HAP-1 (cell line): ENCODE measurements at places on chromosomes 2 and 18.

GRCh38 chr18:47981830-47982229 is 51.4 kb upstream of the SMAD2 start:
- no peak for DNase-seq

DNA sequence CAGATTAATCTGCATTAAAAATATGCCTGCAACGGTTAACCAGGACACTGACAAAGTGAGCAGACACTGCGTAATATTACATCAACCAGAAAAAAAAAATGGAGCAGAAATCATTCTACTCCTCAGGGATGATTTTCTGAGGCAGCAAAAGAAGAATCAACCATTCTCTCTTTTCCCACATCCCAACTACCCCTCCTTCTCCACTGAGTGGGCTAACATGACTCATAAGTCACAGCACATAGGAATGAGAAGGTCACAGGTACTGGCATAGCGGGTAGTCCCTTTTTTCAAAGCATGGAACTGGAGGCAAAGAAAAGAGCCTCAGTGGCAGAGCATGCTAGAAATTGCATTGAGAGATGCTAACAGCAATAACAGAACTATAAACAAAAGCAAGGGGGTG is 54.3 kb upstream of the TSPYL6 start:
- no peak for DNase-seq

DNA sequence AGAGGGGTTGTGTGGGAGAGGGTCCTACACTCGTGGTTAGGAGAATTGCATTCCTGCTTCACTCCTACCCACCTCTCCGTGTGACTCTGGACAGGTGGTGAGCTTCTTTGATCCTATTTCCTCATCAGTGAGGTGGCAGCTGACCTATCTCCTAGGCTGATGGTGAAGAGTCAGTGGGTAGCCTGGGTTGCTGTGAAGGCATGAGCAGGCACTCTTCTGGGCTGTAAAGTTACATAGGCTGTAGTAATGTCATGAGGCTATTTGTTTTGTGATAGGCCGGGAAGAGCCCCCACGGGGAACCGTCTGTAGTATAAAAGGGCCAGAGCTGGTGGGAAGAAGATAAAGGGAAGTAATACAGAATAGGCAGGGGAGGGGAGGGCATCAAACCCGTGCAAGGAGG is 83.8 kb downstream of the TMEM247 start:
- DNase-seq = no peak

DNA sequence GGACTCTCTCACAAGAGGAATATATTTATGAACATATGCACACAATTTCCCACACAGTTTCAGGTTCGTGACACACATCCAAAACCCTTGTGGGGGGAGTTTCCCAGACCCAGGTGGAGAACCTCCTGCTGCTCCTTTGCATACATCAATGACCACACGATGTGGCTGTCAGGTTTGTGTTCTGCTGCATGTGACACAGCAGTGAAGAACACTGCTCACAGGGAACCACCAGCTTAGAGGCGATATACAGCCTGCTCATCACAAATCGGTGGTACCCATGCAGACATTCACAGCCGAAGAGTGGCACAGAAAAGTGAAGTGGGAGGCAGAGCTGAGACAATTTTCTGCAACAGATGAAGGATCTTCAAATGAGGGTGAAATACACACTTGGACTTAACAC is 175.6 kb upstream of the ZFP36L2 start:
- no peak for DNase-seq

DNA sequence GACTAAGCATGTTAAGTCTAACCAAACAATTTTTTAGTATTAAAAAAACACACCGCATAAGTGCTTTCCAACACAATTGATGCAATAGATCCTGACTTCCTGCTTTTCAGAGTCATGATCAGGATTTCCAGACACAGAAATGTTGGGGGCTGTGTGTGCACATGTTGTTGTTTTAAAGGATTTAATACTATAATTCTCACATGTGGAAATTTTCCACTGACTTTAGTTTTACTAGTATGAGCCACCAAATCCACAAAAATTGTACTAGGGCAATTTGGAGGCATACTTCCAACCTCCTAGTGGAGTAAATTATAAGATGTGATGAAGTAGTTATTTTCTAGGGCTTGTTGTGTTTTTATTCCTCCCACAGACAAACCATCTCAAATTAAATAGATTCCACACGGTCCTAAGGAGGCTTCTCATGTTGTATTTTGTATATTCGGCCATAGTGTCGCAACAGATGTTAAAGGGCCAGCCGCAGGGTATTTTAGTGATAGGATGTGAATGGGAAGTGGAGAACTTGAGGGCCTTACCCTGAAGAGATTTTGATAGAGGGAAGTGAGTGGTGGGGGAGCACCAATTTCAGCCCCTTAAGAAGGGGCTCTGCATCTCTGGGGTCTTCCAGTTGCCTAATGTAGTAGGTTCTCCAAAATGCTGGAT is 108.9 kb upstream of the KLF7 start:
- no peak for DNase-seq

DNA sequence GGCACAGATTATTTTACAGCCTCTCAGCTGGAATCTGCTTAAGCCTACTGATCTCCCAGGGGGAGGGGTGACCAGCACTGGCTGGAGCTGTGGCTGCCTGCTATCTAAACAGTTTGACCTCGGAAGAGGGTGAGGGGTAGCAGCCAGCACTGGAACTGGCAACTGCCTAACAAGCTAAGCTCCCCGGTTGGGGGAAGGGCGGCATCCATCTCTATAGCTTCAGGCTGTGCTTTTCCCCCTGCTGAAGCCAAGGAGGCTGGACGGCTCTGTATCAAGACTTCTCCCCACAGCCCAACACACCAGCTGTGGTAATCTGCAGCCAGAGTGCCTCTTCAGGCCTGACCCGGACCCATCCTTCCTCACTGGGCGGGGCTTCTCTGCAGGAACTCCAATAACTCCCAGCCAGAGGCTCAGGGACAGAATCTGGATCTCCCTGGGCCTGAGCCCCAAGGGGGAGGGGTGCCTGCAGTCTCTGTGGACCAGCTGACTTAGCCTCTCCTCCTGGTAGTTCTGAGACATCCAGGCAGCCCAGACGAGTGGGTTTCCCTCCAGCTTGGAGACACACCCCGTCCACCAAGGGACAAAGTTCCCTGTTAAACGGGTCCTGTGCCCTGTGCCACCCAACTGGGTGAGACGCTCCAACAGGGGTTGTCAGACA is 560.2 kb downstream of the LRP1B start:
- peak; percentile 7 for DNase-seq

- DNase-seq = no peak
Observed at GRCh38 chr2:234029150-234029733, 21.3 kb upstream of the SPP2 start.

DNA sequence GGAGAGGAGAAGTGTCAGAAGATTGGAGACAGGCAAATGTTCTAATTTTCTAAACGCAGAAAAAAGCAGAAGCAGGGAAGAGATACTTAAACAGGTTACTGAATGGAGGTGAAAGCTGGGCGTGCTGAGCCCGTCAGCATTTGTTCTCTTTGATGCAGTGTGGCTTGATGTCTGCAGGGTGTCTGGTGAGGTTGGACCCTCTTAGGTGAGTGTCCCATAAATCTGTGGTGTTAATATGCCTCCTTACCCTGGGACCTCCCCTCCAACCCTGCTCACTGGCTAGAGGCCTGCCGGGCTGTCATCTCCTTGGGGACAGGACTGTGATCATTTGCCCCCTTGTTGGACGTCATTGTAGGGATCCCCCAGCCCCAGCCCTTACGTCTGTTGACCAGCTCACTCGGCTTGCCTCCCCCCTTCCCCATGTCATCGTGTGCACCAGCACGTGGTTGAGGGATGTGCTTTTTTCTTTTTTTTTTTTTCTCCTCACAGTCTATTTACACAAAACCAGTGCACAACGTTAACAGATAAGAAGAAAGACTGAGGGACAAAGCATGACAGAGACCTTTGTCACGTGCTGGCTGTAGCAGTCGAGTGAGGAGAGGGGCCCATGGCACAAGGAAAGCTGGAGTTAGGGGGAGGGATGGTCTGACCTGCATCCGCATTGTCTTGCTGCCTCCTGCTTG is 56.4 kb downstream of the NCK2 start:
- DNase-seq = no peak

DNA sequence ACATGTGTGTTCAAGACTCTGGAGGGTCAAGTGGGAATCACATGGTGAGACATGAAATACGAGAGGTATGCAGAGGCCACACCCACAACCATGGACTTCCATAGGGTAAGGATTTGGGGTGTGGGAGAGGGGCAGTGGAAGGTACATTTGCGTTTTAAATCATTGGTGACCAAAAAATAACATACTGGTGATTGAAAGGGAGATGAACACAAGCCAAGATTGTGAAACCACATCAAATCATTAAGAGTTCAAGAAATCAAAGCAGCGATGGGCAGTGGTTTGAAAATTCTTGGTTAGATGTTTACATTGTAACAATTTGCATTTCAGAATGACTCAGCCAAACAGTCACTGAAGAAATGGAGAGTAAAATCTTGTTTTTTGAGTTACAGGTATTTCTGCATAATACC is 1.9 kb upstream of the CABYR start:
- DNase-seq = no peak

DNA sequence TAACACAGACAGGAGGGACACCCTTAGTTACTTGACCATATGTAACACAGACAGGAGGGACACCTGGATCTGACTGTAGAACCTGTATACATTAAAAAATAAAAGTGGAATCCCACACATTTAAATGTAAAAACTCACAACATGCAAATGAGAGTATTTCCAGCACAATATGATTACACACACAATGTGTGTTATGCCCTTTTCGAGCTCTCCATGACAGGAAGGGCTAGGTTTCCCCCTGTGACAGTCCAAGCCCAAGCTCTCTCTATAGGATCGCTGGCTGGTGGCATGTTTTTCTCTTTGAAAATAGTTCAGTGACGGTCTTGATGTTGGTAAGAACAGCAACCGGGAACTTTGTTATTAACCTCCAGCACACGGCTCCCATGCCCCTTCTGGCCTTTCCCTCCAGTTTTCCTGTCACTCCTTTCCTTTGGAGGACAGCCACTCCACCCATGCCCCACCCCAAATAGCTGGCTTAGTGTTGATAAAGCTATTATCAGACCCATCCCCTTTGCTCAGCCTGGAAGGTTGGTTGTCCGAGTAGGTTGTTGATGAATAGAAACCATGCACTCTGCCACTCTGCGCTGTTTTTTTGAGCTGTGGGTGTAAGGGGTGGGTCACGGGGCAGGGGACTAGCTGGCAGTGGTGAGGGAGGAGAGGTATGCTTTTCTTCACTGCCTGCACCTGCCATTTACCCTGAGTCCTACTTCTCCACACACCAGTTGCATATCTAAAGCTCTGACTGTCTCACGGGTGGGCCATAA is 2.7 kb downstream of the RASGRP3 start:
- DNase-seq = no peak

- peak; percentile 78 for DNase-seq
Observed at GRCh38 chr2:70029814-70030409, 57.4 kb upstream of the PCBP1 start.

DNA sequence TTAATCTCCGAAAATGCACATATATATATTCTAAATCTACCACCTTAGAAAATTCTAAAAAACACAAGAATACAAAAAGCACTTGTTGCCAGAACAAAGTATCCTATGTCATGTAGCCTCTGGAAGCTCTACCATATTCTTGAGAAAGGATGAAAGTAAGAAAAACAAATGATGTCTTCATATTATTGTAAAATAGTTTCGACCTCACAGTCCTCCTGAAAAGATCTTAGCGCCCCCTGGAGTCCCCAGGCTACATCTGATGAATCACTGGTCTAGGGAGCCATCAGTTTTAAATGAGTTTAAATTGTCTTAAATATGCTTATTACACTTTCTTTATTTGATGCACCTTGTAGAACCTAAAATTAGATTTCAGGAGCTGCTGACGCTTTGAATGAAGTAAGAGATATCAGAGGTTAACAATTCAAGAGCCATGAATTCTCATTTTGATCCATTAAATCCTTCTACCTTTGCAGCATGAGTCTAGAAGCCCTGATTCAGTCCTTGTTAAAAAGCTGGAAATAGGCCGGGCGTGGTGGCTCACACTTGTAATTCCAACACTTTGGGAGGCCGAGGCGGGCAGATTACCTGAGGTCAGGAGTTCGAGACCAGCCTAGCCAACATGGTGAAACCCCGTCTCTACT is 138.8 kb downstream of the MCFD2 start:
- DNase-seq = peak; percentile 47

GRCh38 chr2:101115664-101116063 is 35.5 kb downstream of the TBC1D8 start:
- no peak for DNase-seq

GRCh38 chr2:21779786-21780185 is 656.0 kb downstream of the TDRD15 start:
- no peak for DNase-seq

DNA sequence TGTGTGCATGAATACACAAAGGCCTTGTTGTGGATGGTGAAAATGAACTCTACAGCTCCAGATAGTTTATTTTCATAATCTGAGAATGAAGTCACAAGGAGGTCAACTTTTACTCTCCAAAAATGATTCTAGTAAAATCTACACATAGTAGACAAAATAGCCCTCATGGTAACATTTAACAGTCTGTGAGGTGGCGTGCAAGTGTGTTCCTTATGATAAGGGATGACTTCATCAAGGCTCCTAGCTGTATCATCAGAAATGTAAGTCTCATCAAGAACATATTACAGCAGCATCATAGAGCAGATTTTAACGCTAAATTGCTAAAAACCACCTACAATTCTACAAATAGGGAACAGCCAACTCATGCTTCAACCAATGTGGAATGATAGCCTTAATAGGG is 72.3 kb upstream of the RIOK3 start:
- DNase-seq = no peak

- peak; percentile 73 for DNase-seq
Observed at GRCh38 chr2:58448065-58448507, 207.0 kb upstream of the FANCL start.

GRCh38 chr2:46836295-46837111 is 79.1 kb downstream of the MCFD2 start:
- DNase-seq = no peak

DNA sequence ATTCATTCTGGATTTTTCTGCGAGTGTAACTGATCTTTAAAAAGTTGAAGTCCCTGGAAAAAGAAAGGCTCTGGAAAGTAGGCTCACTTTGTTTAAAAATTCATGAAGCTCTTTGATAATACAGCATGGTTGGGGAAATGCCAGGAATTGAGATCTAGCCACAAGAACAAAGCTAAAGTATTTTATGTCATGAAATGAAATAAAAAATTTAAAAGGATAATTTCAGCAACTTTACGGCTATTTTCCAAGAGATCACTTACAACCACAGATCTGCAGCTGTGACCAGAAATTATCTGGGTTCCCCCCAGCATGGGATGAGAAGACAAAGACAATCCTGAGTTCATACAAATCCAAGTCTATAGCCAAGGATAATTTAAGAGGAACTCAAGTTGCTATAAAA is 25.3 kb upstream of the RFX8 start:
- no peak for DNase-seq

- DNase-seq = no peak
Observed at GRCh38 chr18:54209471-54210180, 14.8 kb downstream of the MBD2 start.

DNA sequence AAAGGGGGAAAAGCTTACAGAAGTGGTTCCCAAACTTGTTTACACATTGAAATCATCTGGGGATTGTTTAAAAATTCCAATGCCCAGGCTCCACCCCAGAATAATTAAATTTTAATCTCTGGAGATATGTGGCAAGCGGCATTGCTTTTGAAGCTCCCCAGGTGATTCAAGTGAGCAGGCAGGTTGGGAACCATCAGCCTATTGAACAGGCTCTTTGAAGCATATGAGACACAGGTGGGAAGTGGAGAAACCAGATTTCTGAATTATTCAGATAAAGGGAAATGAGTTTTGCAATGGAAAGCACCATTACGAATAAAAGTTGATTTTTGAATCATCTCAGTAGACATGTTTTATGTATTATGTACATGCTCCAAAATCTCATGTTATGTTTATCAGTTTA is 57.6 kb upstream of the NOSTRIN start:
- DNase-seq = no peak
